ENCODE measurements at places on chromosomes 11 and 22.
A peak's percentile ranks its signal among the peaks of the same experiment; 100 is the strongest.

GRCh38 chr11:61072316-61073109, 29.8 kb upstream of the CD5 start:
- DNase-seq = no peak

DNA sequence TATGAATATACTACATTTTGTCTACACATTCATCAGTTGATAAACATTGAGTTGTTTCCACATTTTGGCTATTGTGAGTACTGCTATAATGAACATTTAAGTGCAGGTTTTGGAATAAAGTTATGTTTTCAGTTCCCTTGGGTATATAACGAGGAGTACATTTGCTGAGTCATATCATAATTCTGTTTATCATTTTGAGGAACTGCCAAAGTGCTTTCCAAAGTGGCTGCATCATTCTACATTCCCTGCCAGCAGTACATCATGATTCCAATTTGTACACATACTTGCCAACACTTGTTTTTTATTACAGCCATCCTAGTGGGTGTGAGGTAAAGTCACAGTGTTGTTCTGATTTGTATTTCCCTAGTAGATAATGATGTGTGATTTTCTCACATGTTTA, 1458.6 kb upstream of the TENM4 start:
- DNase-seq = no peak

- DNase-seq = peak; percentile 71
Observed at GRCh38 chr22:38700789-38701628, at the start of gene JOSD1. Gene JOSD1 (minus strand): TSS chr22:38700943. CDS start chr22:38699987, 956 bp downstream.

GRCh38 chr11:135006800-135007199, 594.8 kb upstream of the B3GAT1 start:
- no peak for DNase-seq

DNA sequence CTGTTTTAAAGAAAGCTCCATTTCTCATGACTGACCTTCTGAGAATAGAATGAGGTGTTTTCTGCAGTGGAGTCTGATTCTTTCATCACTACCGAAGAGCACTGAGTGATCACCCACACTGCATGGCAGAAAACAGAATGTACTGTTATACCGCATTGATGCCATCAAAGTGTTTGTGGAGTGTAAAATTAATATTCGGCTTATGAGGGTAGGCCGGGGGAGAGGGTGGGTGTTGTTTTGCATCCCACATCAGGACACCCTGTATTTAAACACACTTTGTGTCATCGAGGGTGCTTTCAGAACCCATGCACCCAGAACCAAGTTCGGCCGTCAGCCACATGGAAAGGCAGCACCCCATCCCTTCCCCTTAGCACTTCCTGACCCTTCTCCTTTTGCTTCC, 41.3 kb upstream of the ETS1 start:
- DNase-seq = no peak

GRCh38 chr11:45777127-45777969, 27.6 kb upstream of the SLC35C1 start:
- no peak for DNase-seq

GRCh38 chr22:36197514-36198146, 4.0 kb downstream of the APOL4 start:
- DNase-seq = no peak

DNA sequence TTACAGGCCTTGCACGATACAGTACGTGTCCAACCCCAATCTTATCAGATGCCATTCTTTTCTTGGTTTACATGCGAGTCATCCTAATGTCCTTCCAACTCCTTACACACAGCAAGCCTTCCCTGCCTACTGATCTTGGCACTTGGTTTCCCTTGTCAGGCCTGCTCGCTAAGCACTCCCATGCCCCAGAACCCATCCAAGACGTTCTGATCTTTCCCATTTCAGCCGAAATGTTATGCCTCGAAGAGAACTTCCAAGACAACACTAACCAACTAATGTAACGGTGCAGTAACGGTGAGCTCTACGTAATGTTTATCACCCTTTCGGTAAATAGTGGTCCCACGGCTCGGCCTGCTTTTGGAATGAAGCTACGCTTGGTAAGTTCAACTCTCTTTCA, 521 bp downstream of the PES1 start:
- DNase-seq = no peak

- no peak for DNase-seq
Observed at GRCh38 chr11:47157805-47158204, 18.9 kb downstream of the ARFGAP2 start.

- no peak for DNase-seq
Observed at GRCh38 chr11:80320765-80321164, 879.9 kb upstream of the TENM4 start.

DNA sequence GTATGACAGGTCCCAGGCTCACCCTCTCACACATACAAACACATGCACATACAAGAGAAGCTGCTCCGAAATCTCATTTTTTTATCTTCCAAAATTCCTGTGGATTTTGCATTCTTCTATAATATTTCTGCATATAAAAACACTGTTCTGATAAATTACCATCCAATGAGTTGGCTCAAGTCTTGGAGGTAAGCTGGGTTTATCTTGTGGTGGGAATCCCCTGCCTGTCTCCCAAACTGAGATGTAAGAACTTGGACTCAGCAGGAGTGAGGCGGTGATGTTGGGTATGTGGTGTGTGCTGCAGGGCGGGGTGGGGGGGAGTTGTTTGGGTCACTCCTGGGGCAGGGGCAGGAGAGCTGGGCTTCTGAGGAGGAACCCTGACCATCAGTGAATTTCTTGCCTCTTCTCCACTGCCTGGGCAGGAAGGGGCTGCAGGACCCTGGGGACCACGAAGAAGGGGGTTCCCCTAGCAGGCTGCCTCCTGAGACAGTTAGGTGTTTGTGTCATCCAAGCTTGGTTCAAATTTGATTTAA, 6.8 kb upstream of the P2RY6 start:
- no peak for DNase-seq

DNA sequence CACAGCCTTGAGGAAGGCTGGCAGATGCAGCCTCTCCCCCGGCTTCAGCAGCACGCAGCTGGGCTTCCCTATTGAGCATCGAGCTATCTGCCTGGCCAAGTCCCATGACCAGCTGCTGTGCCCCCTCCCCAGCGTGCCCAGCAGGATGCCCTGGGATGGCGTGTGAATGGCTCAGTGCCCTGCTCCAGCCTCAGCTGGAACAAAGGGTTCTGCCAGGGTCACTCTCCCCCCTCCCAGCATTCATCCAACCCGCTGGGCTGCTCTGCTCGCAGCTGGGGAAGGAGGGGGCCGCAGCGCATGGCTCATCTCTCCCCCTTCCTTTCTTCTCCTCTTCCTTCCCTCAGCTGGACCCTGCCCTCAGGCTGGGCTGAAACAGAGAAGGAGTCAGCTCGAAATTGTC, 14.5 kb downstream of the LRP4 start:
- DNase-seq = no peak

GRCh38 chr11:67117672-67118180, 1.3 kb upstream of the KDM2A start:
- no peak for DNase-seq
